ENCODE measurements at places on chromosomes 11 and 22. TPM values are rescaled to one million over a fixed set of nuclear protein-coding genes. Genes with fewer than 3 reads are reported as not detected.

Gene HTATIP2
- total RNA-seq: 106 TPM

Gene ELMOD1
- total RNA-seq: 0.35 TPM

DNA sequence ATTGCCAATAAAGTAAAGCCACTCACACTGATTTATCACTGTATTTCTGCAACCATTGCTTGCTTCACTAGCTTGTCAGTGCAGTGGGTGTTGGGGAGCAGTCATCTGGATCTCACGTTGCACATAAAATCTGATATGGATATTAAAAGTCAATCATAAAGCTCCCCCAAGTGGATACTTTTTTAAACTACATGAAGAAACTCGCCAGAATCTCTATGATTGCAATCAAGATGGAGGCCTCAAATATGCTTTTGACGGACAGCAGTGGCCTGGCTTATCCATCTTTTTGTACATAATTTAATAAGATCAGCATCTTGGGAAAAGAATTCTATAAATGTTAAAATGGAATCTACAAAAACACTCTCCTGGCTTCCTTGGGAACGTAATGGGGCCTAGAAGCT, 137.7 kb downstream of the WT1 start:
- H3K36me3 ChIP-seq: no peaks in the 10 kb centered on the region
- H3K4me3 ChIP-seq: no peak overlapping the region
- peaks cover 63% of the 10 kb centered on the region for H3K27me3 ChIP-seq
- H3K4me1 ChIP-seq: no peaks in the 10 kb centered on the region
- DNase-seq: peak; percentile 2

DNA sequence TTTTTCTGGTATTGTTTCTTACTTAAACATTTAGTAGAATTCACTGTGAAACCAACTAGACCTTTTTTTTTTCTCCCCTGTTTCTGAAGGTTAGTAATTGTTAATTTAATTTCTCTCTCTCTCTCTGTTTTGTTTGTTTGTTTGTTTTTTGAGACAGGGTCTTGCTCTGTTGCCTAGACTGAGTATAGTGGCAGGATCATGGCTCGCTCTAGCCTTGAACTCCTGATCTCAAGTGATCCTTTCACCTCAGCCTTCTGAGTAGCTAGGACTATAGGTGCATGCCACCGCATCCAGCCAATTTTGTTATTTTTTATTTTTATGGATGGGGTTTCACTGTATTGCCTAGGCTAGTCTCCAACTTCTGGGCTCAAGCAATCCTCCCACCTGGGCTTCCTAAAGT, 165.0 kb downstream of the UVRAG start:
- DNase-seq: no peak
- H3K4me3 ChIP-seq: no peak overlapping the region
- H3K4me1 ChIP-seq: no peaks in the 10 kb centered on the region
- no peak overlapping the region for H3K27ac ChIP-seq

- no peak overlapping the region for H3K27ac ChIP-seq
- H3K27me3 ChIP-seq: no peaks in the 10 kb centered on the region
- H3K4me3 ChIP-seq: no peak overlapping the region
- H3K36me3 ChIP-seq: peaks cover 19% of the 10 kb centered on the region
These were observed 4.0 kb downstream of the CCDC90B start for GRCh38 chr11:83282084-83282716.
